ENCODE measurements at places on chromosomes 2 and 18.

GRCh38 chr2:196075196-196075595 is 6.6 kb upstream of the DNAH7 start:
- no peak for DNase-seq

- no peak for DNase-seq
These were observed 66.5 kb downstream of the KCTD18 start for GRCh38 chr2:200443376-200443775.

DNA sequence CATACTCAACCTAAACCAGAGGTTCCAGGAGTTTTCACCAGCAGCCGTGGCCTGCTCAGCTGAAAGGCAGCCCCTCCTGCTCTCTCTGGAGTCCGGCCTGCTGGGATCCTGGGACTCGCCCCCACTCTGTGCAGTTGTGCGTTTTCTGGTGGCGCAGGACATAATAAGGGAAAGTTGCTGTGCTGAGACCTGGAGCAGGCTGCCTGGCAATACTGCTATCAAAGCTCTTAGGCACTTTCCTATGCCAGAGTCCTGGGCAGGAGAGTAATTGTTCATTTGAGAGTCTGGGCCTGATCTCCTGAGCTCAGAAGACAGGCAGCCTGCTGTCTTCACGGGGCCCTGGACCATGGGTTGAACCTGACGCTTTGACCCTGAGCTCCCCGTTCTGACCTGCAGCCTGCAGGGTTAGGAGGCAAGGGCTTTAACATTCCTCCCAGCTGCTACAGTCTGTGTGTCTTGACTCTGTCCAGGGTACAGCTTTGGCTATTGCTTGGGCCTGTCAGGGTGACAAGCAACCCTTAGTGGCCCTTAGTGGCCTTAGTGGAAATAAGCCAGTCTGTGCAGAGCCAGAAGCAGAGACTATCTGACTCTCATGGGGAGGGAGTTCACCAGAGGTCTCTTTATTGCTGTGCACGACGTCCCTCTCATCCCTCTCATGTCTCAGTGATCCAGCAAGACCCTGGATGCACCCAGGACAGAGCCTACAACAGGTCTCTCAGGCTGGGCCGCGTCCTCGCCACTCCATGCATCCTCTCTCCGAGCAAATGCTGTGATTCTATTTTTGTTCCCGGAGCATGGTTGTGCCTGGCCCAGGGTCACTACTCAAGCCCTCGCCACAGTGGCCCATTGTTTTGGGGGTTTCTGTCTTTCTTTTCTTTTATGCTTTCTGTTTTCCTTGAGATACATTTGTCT is 60.6 kb downstream of the ACKR3 start:
- DNase-seq: no peak

GRCh38 chr2:2914252-2914651 is 463.4 kb downstream of the EIPR1 start:
- peak; percentile 86 for DNase-seq

DNA sequence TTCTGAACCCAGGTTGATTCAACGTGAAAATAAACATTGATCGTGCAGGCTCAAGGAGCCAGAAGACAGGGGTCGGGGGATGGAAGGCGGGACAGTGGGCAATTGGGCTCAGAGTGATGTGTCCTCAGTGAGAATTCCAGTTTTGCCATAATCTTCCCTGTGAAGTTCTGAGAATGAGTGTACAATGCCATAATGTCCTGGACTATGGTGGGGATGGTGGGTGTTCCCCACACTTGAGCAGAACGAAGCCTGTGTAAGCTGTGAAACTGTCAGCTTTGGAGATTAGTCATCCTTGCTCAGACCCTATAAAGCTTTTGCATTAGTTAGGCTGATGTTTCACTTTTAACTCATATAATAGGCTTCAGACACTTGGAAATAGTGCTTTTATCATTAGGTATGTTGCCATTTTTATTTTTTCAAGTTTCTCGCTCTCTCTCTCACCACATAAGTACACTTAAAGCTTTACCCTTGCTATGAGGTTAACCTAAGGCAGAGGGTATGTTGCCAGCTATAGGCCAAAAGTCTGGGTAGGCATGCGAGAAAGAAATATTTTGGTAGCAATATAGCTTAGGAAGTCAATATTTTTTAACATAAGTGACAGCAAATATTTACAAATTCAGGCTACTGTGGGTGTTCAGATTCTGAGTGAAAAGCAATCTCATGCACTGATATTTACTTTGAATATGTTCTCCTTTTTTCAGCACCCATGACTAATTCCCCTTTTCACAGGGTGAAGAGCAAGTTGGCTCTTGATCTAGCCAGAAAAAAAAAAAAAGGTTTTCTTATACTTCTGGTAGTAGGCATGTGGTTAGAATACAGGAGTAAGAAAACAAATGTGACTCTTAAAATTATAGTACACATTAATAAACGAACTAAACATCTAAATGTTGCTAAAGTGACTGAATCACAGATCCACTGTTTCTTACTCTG is 47.2 kb downstream of the CDC42EP3 start:
- no peak for DNase-seq

GRCh38 chr18:9428301-9428706 is 47.0 kb upstream of the RALBP1 start:
- peak; percentile 91 for DNase-seq

DNA sequence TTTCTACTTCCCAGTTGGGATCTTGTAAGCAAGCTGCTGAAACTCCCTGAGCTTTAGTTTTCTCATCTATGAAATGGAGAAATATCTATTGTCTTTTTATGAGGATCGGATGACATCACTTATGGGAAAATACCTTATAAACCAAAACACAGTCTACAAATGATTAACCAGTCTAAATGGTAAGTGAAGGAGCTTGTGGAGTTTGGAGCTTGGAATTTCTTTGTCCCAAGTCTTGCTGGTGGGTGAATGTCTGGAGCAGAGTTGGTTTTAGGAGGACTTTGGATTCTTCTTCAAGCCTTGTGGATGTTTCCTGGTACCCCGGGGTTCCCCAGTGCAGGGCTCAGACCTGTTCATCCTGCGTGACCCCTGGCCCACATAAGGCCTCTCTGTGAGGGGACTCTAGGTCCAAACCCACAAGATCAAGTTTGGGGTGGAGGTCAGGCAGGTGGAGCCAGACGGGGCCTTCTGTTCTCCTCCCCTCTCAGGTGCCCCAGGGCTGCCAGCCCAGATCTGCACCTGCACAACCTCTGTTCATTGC is 43.2 kb downstream of the FOSL2 start:
- no peak for DNase-seq

- DNase-seq: no peak
These were observed 26.9 kb downstream of the GCG start for GRCh38 chr2:162125138-162125537.

DNA sequence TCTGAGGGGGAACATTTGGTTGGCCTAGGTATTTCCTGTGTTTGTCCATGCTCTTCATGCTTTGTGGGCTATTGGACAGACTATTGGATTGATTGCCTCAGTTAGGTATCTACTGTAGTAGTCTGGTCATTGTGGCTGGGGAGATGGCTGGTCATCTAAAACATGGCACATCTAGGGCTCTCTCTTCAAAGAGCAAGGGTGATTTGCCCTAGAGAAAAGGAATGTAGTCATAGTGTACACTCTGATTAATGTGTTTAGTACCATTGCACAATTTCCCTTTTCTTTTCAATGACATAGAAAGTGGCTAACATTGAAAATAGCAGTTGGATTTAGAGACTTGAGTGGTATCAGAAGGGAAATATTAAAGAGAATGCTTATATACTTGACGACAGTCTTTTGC is 114.3 kb downstream of the LCLAT1 start:
- DNase-seq: no peak

DNA sequence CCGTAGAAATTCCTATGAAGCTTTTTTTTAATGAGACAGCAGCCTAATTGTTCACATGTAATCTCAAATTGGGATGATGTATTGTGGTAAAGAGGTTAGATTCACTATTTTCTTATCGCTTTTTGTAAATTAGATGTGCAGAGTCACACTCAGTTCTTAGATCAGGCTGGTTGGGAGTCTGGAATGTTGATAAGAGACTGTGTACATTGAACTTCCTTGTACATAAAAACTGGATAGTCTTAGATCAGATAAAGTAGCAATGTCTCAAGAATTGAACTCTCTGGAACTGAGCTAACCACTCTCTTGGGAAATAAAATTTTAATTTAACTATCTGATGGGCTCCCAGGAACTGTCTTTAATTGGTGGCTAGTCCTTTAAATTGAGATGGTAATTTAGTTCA is 108.1 kb upstream of the MSTN start:
- DNase-seq: no peak

DNA sequence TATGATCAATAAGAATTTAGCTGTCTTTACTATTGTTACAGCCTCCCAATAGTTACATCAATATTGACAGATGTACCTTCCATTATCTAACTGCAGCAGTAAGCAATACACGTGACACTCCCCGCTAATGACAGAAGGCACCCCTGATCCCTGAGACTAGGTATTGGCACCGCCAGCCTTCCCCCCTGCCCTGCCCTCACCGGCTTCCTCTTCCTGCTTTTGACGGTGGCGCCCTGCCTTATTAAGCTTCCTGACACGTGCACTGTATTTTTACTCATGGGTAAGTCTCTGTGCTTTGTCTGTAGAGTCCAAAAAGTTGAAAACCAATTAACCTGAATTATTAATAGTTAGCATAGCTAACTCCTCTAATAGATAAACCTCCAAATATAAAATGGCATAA is 223.5 kb downstream of the EIPR1 start:
- DNase-seq: no peak

DNA sequence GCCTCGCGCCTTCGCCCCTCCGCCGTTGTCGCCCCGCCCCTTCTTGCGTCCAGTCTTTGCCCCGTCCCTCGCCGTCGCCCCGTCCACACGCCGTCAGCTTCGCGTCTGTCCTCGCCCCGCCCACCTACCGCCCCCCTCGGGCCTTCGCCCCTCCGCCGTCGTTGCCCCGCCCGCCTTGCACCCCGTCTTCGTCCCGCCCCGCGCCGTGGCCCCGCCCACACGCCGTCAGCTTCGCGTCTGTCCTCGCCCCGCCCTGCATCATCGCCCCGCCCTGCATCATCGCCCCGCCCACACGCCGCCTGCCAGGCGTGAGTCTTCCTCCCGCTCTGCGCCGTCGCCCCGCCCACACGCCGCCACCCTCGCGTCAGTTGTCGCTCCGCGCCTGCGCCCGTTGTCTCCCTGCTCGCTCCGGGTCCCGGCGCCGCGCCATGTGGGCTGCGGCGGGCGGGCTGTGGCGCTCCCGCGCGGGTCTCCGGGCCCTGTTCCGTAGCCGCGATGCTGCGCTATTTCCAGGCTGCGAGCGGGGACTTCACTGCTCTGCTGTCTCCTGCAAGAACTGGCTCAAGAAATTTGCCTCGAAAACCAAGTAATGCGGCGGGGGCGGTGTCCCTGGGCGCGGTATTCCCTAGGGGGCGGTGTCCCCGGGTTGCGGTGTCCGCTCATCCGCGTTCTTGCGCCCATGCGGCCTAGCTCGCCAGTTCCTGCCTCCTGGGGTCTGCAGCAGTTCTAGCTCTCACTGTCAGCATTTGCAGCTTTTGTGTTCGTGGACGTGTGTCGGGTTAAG is at the start of gene RBFA:
Gene RBFA (plus strand): TSS at position 367 of the 784 bp plus-strand sequence. CDS start 62 bp downstream, at position 429.
- DNase-seq: peak; percentile 100

GRCh38 chr2:101267671-101268656 is 15.3 kb downstream of the CNOT11 start:
- no peak for DNase-seq

GRCh38 chr2:164808776-164809175 is 32.8 kb downstream of the COBLL1 start:
- no peak for DNase-seq

DNA sequence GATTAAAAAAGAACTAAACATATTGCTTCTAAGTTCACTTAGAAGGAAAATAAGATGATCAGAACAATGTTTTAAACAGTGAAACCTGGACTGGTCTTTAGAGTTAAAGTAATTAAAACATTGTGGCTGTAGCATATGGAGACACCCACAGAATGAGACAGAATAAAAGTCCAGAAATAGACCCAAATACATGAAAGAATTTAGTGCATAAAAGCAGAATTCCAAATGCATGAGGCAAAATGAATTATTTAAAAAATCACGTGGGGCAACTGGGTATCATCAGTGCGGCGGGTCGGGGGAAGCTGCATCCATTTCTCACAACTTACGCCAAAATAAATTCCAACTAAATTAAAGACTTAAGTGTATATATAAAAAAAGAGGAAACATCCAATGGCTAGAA is 12.1 kb downstream of the RNF149 start:
- DNase-seq: no peak

GRCh38 chr2:77631007-77631406 is 108.8 kb upstream of the LRRTM4 start:
- DNase-seq: no peak

DNA sequence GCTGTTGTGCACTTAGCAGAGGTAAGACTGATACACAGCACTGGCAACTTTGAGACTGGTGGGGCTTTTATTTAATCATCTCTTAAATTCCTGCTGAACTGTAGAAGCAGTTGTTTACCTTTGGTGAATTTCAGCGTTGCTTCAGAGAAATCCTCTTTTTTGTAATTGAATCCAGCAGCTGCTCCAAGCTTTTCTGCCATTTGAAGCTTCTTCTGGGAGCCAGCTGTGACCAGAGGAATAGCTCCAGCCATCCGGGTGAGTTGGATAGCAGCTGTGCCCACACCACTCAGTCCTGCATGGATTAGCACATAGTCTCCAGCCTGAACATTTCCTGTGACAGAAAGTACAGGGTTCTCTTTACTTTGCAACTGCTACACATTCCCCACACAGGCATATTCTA is 3.9 kb downstream of the TP53I3 start:
- DNase-seq: no peak

DNA sequence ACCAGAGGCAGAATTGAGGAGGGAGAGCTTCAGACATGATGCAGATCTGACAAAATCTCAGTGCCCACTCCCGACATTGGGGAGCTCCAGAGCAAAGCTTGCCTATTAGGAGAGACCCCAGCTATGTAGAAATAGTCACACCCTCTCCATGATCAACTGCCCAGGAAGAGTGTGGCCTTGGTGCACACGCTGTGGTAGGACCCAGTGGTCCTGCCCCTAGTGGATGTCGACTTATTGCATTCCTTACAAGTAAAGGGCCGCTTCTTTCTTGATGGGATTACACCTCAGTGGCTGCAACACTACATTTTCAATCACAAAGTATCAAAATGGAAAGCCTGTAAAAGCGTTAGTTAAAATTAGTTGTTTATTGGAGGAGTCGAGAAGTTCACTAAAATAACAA is 64.2 kb downstream of the VRK2 start:
- DNase-seq: no peak

DNA sequence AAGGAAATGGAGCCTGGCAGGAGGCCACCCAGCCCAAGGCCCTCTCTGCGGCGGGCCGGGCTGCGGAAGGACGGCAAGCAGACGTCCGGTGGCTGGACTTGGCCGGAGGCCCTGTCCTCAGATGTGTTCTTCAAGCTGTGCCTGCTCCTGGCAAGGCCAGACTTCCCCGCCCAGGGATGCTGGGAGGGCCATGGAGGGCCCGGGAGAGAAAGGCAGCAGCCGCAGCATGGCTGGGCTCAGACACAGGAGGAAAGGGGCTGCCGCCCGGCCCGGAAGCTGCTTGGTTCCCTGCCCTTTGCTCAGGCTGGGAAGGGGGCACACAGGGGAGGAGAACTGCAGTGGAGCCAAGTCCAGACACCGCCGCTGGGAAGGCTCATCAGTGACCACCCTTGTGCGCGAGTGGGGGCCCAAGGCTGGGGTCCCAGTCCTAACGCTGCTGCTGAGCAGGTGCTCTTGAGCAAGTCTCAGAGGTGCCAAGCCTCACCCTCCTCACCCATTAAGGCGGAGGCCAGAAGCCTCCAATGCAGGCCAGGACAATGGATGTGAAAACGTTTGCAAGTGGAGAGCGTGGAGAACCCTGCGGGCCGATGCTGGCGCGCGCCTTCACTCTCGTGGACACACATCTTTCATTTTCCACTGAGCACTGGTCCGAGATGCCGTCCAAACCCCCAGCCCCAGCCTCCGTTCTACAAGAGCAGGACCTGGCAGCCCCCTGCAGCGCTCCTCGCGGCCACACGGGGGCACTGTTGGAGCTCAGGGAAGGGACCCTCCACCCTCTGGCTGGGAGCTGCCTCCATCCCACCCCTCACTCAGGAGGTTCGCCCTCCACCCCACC is 7.9 kb downstream of the CROCC2 start:
- DNase-seq: no peak

Measured in esophagus muscularis mucosa (tissue), 4 donors.